Stimulated activated CD4-positive, alpha-beta T cell treated with anti-CD3 and anti-CD28 coated beads, Interleukin-15, amount 100 ng/mL, for 1 hour (primary cell): ENCODE measurements at places on chromosomes 4 and X.

DNA sequence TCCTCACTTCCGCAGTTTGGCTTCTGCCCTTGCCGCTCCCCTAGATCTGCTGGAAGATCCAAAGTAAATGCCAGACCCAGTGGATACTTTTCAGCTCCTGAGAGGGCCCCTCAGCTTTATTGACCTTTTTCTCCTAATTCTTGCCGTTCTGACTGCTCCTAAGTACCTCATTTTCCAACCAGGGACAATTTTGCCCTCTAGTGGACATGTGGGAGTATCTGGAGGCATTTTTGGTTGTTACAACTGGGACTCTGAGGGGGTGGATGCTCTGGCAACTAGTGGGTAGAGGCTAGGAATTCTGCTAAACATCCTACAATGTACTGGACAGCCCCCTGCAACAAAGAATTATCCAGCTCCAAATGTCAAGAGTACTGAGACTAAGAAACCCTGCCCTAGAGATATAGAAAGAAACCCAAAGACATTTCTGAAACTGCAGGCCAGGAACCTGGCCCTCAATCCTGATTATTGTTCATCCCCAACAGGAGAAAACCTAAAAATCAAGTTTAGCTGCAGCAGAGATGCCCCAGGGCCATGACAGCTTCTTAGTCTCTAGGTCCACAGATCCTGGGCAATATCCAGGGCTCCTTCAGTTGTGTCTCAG lies 3.4 kb downstream of the TEX13B start:
- no peak for DNase-seq

- no peak for DNase-seq
Observed at GRCh38 chr4:150216726-150217125, 138.5 kb downstream of the DCLK2 start.

- peak; percentile 26 for DNase-seq
Observed at GRCh38 chr4:37780444-37781130, 45.9 kb upstream of the PGM2 start.

DNA sequence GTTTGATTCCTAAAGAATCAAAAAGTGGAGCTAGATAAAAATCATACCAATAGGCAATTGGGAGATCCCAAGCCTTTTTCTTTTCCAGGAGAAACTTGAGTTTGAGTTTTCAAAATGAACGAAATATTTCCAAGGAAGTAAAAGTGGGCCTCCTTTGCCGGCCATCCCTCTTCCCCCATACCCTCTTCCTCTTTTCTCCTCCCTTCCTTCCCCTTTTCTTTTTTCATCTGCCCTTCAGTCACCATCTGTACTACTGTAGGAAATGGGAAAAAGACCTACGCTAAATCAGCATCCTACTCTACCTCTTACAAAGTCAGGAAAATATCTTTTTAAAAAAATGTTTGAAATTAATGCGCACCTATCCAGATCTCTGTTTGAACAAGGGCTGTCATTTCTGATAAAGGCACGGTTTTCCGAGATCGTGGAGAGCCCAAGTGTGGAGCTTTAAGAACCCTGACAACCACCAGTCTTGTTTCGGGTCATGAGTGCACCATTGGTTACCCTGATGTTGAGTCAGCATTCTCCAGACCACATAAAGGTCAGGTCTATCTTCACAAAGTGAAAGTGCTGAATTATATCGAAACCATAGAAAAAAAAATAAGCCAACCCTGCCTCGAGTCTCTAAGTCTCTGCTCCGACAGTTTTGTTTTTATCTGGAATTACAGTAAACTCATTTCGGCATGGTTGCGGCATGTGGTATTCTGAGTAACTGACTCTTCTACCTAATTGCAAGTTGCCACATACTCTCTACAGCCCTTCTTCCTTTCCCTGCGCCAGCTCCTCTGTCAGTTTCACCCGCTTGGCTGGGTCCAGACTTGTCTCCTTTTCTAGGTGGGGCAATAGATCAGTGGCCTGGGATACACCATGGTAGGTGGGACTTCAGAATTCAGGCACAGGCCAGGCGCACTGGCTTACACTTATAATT lies 140.2 kb upstream of the KLF3 start:
- no peak for DNase-seq

DNA sequence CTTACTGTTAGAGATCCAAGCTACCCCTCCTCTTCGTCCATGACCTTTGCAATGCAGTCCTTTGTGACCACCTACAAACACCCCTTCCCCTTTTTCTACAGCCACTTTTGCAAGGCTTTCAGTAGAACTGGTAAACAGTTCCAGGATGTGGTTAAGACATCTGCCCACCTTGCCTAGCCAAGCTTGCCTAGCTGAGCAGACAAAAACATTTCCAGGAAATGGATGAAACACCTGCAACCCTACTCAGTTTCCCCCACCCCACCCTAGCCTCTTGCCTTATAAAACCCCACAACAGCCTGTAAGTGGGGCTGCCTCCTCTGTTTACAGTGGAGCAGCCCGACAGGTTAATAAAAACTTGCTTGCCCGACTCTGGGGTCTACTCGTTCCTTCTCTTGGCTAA lies 133.8 kb downstream of the ZC4H2 start:
- DNase-seq, result no peak

GRCh38 chrX:150582338-150582948 lies 14.0 kb downstream of the MTM1 start:
- no peak for DNase-seq
